ENCODE measurements at places on chromosomes 7 and 10. TPM values are rescaled to one million over a fixed set of nuclear protein-coding genes. Genes with fewer than 3 reads are reported as not detected.

DNA sequence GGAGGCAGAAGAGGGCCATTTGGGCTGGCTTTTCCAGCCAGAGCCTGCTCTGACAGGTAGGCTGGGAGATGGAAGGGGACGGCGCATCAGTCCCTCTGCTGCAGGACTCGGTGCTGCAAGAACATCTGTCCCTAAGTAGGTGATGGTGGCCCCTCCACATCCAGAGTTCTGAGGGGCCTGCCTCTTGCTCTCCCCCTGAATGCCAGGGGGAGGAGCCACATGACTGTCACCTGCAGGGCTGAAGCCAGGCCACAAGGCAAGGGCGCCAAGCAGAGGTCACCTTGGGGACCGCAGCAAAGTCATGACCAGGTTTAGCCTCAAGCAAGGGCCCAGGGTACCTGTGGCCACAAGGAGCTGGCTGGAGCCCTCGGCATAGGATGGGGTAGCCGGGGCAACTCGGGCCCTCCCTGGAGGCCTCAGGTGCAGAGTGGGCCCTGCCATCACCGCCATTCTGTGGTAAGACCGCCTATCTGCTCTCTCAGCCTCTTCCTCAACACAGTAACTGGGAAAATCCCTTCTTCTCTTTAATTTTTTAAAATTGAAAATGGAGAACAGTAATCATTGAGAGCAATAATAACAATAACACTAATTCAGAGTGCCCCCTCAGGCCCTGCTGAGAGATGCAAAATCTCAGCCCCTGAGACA, 99.3 kb downstream of the FAM53B start:
- H3K36me3 ChIP-seq = no peaks in the 10 kb centered on the region
- DNase-seq = no peak
- H3K4me1 ChIP-seq = peaks cover 100% of the 10 kb centered on the region

GRCh38 chr7:94472608-94473007, 37.0 kb upstream of the CASD1 start:
- no peak for DNase-seq
- H3K27me3 ChIP-seq = no peaks in the 10 kb centered on the region
- H3K4me3 ChIP-seq = no peak overlapping the region
- no peaks in the 10 kb centered on the region for H3K4me1 ChIP-seq

The MTPN gene
- 88.3 TPM for total RNA-seq

DNA sequence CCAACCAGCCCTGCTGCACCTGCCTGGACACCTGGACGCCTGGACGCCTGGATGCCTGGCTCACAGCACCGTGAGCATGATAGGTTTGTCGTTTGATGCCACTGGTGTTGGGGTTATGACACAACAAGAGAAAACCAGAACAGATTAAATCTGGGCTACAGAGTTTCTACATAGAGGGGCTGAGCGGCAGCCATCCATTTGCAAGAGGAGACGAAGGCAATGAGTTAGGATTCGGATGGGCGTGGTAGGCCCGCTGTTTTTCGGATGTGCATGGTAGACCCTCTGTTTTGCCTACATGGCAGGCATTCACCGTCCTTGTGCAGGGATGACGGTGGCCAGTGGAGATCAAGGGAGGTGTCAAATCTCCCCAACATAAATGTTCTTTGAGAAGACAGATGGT, 121.5 kb upstream of the RNF32 start:
- no peaks in the 10 kb centered on the region for H3K27me3 ChIP-seq
- no peaks in the 10 kb centered on the region for H3K4me1 ChIP-seq
- no peak for DNase-seq
- H3K4me3 ChIP-seq = no peak overlapping the region
- H3K27ac ChIP-seq = no peak overlapping the region

GRCh38 chr7:25496476-25497368, 268.4 kb upstream of the NPVF start:
- no peak overlapping the region for H3K4me3 ChIP-seq
- DNase-seq = no peak
- peaks cover 24% of the 10 kb centered on the region for H3K4me1 ChIP-seq
- peak overlapping the region; percentile 38 for H3K27ac ChIP-seq

DNA sequence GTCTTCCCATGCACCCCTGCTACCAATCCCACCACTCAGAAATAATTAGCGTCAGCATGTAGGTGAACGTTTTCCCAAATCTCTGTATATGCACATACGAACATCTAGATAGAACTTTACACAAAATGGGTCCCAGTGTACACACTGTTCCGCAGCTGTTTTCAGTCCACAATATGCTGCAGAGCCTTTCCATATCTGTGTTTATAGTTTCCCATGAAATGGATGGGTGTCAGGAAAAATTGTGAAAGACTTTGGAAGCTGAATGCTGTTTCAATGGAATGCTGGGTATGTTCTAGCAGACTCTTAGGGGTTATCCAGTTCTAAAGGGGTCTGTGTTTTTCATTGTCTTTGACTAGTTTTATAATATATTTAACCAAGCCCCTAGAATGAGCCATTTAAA, 13.8 kb downstream of the GRK5 start:
- H3K4me3 ChIP-seq = no peak overlapping the region
- H3K27ac ChIP-seq = peak overlapping the region; percentile 76
- H3K4me1 ChIP-seq = peaks cover 18% of the 10 kb centered on the region
- no peak for DNase-seq
- H3K27me3 ChIP-seq = no peaks in the 10 kb centered on the region
- no peaks in the 10 kb centered on the region for H3K36me3 ChIP-seq

- peak overlapping the region; percentile 72 for H3K27ac ChIP-seq
- H3K4me1 ChIP-seq = peaks cover 39% of the 10 kb centered on the region
- peak overlapping the region; percentile 16 for H3K4me3 ChIP-seq
- no peaks in the 10 kb centered on the region for H3K27me3 ChIP-seq
- no peaks in the 10 kb centered on the region for H3K36me3 ChIP-seq
- peak; percentile 70 for DNase-seq
Observed at GRCh38 chr7:116582806-116583444, 58.1 kb downstream of the CAV1 start.

Measured in heart right ventricle (tissue), 16 donors.